Thymus (tissue), 14 donors: ENCODE measurements at places on chromosomes 5 and 9.

DNA sequence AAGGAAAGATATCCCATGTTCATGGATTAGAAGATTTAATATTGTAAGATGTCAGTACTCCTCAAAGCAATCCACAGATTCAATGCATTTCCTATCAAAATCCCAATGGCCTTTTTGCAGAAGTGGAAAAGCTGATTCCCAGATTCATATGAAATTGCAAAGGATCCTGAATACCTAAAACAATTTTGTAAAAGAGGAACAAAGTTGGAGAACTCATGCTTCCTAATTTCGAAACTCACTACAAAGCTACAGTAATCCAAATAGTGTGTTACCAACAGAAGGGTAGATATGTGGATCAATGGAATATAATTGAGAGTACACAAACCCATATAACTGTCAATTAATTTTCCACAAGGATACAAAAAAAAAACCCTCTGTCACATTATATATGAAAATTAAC lies 154.3 kb upstream of the ZNF618 start:
- no peaks in the 10 kb centered on the region for H3K36me3 ChIP-seq
- H3K4me1 ChIP-seq, result no peaks in the 10 kb centered on the region

- no peak for DNase-seq
- no peak overlapping the region for H3K4me3 ChIP-seq
- H3K36me3 ChIP-seq, result no peaks in the 10 kb centered on the region
These were observed 76.2 kb downstream of the TSPAN17 start for GRCh38 chr5:176723440-176723839.

- no peaks in the 10 kb centered on the region for H3K4me1 ChIP-seq
- H3K27ac ChIP-seq, result no peak overlapping the region
- no peaks in the 10 kb centered on the region for H3K36me3 ChIP-seq
- H3K4me3 ChIP-seq, result no peak overlapping the region
- DNase-seq, result no peak
These were observed 44.7 kb upstream of the IZUMO3 start for GRCh38 chr9:24590432-24590831.

DNA sequence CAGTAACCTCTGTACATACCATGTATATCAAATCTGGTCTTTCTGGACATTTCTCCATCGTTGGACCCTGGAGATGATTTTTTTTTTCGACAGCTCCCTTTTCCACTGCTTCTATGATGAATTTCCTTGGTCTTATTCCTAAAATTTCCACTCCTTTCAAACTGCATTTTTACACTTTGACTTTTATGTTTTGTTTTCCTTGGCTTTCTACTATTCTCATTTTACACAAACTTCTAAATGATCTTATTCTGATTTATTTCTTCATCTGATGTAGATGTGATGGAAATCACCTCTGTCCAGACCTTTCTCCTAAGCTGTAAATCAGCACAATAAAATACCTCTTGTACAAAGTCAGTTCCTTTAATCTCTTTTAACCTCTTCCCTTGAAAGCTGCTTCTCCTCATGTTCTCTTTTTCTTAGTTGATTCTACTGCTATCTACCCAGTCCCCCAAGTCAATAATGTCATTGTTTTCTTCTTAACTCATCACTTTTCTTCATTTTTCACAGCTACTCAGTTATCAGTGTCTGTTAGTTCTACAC lies 48.7 kb upstream of the TUSC1 start:
- no peak overlapping the region for H3K4me3 ChIP-seq
- H3K4me1 ChIP-seq, result no peaks in the 10 kb centered on the region
- DNase-seq, result no peak
- H3K27ac ChIP-seq, result no peak overlapping the region

DNA sequence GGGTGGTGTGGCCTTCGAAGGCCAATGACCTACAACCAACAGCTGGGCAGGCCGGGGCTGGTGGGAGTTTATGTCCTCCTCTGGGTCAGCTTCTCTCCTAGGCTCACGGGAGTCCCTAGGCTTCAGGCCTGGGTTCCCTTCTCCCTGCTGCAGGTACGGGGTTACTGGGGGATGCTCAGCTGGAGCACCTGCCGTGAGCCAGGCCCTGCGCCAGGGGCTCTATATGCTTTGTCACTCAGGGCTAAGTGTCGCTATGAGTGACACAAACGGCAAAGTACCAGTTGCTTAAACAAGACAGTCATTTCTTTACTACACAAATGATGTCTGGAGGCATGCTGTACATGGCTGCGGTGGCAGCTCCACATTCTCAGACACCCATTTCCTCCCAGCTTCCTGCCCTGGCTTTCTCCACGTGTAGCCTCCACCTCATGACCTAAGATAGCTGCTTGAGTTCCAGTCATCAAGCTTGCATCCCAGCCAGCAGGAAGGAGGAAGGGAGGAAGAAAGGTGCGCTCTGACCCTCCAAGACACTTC lies 22.5 kb upstream of the NINJ1 start:
- H3K4me3 ChIP-seq, result no peak overlapping the region
- no peaks in the 10 kb centered on the region for H3K4me1 ChIP-seq
- H3K36me3 ChIP-seq, result no peaks in the 10 kb centered on the region

DNA sequence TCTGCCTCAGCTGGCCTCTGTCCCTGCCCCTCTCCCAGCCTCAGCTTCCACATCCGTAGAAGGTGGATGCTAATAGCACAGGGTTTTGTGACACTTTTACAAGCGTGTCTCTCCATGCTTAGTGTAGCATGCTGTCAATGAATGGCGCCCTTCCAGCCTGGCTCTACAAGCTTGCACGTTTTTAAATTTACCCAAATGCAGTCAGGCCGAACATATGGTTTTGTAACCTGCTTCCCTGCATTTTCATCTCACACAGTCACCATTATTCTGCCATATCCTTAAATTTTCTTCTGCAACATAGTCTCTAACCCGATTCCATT lies 28.8 kb downstream of the FAM163B start:
- no peak for DNase-seq
- no peaks in the 10 kb centered on the region for H3K36me3 ChIP-seq
- peaks cover 3% of the 10 kb centered on the region for H3K27me3 ChIP-seq
- H3K27ac ChIP-seq, result peak overlapping the region; percentile 0
- H3K4me1 ChIP-seq, result peaks cover 100% of the 10 kb centered on the region

GRCh38 chr5:929596-929995 lies 36.9 kb downstream of the TRIP13 start:
- H3K27me3 ChIP-seq, result peaks cover 17% of the 10 kb centered on the region
- no peaks in the 10 kb centered on the region for H3K36me3 ChIP-seq
- no peak for DNase-seq
- peaks cover 10% of the 10 kb centered on the region for H3K4me1 ChIP-seq
- H3K27ac ChIP-seq, result no peak overlapping the region

- no peak for DNase-seq
- H3K27ac ChIP-seq, result peak overlapping the region; percentile 91
- H3K27me3 ChIP-seq, result no peaks in the 10 kb centered on the region
These were observed 2.5 kb upstream of the CDK9 start for GRCh38 chr9:127783111-127784008.

GRCh38 chr9:98430535-98431292 lies 175.3 kb upstream of the TBC1D2 start:
- no peak overlapping the region for H3K4me3 ChIP-seq
- no peak overlapping the region for H3K27ac ChIP-seq
- no peaks in the 10 kb centered on the region for H3K4me1 ChIP-seq
- no peaks in the 10 kb centered on the region for H3K36me3 ChIP-seq
- H3K27me3 ChIP-seq, result no peaks in the 10 kb centered on the region

DNA sequence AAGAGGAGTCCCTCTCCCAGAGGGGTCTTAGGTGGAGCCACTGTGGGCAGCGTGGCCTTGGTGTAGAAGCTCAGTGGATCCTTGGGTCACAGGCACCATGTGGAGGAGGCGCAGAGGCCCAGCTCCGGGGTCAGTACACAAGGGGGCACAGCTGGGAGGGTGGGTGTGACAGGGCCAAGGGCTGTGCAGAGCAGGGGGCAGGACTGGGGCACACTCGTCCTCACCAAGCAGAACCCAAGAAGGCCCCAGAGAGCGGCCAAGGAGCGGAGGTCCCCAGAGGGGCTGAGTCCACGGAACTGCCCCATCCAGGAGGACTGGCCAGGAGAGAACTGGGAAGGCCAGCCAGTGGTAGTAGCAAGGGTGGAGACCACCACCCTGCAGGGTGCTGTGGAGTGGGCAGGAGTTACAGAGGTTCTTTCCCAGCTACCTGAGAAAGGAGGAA lies 2.5 kb upstream of the LPCAT1 start:
- no peak overlapping the region for H3K4me3 ChIP-seq
- no peak overlapping the region for H3K27ac ChIP-seq
- no peaks in the 10 kb centered on the region for H3K27me3 ChIP-seq
- H3K4me1 ChIP-seq, result peaks cover 14% of the 10 kb centered on the region
- H3K36me3 ChIP-seq, result peaks cover 4% of the 10 kb centered on the region
- no peak for DNase-seq

GRCh38 chr5:34656001-34656699 lies at the start of gene RAI14:
Gene RAI14 (plus strand): TSS chr5:34656328. CDS start chr5:34686920, 30,592 bp downstream.
- peaks cover 48% of the 10 kb centered on the region for H3K27me3 ChIP-seq
- H3K4me1 ChIP-seq, result peaks cover 9% of the 10 kb centered on the region
- peak within 1 kb of the TSS; percentile 72 for H3K27ac ChIP-seq
- DNase-seq, result peak; percentile 21
- no peaks in the 10 kb centered on the region for H3K36me3 ChIP-seq

GRCh38 chr5:56845277-56845676 lies 29.9 kb downstream of the MAP3K1 start:
- no peak overlapping the region for H3K4me3 ChIP-seq
- H3K27me3 ChIP-seq, result no peaks in the 10 kb centered on the region
- no peak for DNase-seq
- H3K36me3 ChIP-seq, result no peaks in the 10 kb centered on the region

GRCh38 chr5:33781286-33781685 lies 110.5 kb downstream of the ADAMTS12 start:
- H3K27ac ChIP-seq, result no peak overlapping the region
- no peak overlapping the region for H3K4me3 ChIP-seq
- no peaks in the 10 kb centered on the region for H3K4me1 ChIP-seq
- no peaks in the 10 kb centered on the region for H3K27me3 ChIP-seq
- no peaks in the 10 kb centered on the region for H3K36me3 ChIP-seq

DNA sequence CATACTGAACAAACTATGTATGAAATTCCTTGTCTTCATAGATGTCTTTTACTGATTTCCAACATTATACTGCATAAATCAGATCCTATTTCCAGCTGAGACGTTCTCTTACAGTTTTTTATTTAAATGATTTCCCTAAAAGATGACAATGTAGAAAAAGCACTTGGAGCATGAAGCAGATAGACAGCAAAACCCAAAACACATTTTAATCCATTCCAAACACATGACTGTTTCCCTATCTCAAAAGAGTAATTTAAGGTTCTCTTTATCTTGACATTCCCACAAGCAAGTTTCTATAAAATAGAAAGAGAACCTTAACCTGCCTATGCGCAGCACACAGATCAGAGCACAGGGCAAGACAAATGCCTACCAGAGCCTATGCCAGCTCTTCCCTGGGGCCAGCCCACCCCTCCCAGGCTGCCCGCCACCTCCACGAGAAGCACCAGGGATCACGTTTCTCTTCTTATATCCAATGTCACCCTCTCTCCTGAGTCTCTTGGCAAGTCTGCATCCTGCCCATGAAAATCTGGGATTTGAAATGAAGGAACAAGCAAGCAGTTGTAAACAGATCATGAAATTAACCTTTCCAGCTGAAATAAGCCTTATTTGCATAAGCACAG lies 52.4 kb downstream of the RETREG1 start:
- no peaks in the 10 kb centered on the region for H3K36me3 ChIP-seq
- no peak overlapping the region for H3K27ac ChIP-seq
- H3K4me3 ChIP-seq, result no peak overlapping the region

- no peaks in the 10 kb centered on the region for H3K4me1 ChIP-seq
- no peak for DNase-seq
- H3K27me3 ChIP-seq, result no peaks in the 10 kb centered on the region
These were observed 168.2 kb downstream of the DRD1 start for GRCh38 chr5:175275748-175276147.

- DNase-seq, result no peak
- H3K4me3 ChIP-seq, result no peak overlapping the region
- no peaks in the 10 kb centered on the region for H3K27me3 ChIP-seq
- peaks cover 9% of the 10 kb centered on the region for H3K36me3 ChIP-seq
- H3K27ac ChIP-seq, result no peak overlapping the region
These were observed 45.6 kb downstream of the TLE4 start for GRCh38 chr9:79617395-79617794.

- H3K27ac ChIP-seq, result peak overlapping the region; percentile 11
- DNase-seq, result peak; percentile 19
- H3K4me3 ChIP-seq, result no peak overlapping the region
- no peaks in the 10 kb centered on the region for H3K36me3 ChIP-seq
These were observed 39.7 kb upstream of the RNU6ATAC start for GRCh38 chr9:134204041-134204440.

- H3K4me3 ChIP-seq, result no peak overlapping the region
- no peaks in the 10 kb centered on the region for H3K4me1 ChIP-seq
- no peaks in the 10 kb centered on the region for H3K27me3 ChIP-seq
- no peaks in the 10 kb centered on the region for H3K36me3 ChIP-seq
These were observed 218.8 kb downstream of the TMEM167A start for GRCh38 chr5:82858151-82859025.

DNA sequence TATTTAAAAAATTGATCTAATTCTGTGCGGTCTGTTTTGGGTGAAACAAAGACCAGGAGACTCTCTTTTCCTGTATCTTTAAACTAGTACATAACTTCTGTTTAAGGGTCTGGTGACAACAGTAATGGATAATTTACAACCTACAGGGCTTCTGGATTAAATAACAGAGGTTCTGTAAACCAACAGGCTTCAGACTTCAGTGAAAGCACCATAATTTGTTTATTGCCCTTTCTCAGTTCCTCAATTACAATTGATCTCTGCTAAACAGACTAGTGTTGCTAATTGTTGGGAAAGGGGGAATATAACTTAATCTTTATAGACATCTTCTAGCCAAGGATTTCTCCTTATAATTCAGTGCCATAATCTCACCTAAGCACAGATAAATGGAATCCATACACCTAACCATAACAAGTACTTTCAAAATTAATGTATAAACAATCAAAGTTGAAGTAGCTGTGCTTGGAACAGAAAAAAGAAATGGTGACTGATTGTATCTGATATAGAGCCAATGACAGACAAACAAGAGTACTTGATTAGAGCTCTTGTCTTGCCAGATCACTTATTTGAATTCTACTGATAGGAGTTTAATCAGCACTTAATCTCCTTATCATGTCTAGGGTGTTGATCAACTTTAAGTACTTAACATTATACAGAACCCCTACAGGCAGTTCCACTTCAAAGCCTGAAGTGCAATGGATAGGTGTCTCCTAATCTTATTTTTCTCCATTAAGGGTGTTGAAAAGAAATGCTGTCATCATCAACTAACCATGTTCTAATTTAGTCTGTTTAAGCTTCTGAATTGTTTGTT lies 536.0 kb downstream of the NR2F1-AS1 start:
- no peak overlapping the region for H3K27ac ChIP-seq
- no peak overlapping the region for H3K4me3 ChIP-seq
- no peaks in the 10 kb centered on the region for H3K4me1 ChIP-seq
- H3K27me3 ChIP-seq, result no peaks in the 10 kb centered on the region

DNA sequence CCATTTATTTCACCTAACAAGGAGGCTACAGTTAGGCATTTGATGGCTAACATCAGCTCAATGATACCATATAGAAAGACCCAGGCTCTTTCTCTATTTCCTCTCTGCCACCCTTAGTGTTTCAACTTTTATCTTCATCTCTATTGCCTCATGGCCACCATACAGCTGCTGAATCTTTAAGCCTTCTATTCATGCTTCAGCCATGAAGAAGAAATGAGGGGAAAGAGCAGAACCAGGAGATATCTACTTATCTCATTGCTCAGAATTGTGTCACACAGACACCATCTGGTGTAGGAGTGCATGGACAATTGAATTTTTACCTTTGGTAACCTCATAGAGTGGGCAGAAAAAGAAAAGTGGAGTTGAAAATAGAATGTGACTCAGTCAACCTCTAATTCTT lies 6.7 kb downstream of the GAPT start:
- no peaks in the 10 kb centered on the region for H3K36me3 ChIP-seq
- no peaks in the 10 kb centered on the region for H3K27me3 ChIP-seq
- no peak overlapping the region for H3K4me3 ChIP-seq
